T-cell (primary cell): ENCODE measurements at places on chromosomes 16 and 17. TPM values are rescaled to one million over a fixed set of nuclear protein-coding genes. Genes with fewer than 3 reads are reported as not detected.

DNA sequence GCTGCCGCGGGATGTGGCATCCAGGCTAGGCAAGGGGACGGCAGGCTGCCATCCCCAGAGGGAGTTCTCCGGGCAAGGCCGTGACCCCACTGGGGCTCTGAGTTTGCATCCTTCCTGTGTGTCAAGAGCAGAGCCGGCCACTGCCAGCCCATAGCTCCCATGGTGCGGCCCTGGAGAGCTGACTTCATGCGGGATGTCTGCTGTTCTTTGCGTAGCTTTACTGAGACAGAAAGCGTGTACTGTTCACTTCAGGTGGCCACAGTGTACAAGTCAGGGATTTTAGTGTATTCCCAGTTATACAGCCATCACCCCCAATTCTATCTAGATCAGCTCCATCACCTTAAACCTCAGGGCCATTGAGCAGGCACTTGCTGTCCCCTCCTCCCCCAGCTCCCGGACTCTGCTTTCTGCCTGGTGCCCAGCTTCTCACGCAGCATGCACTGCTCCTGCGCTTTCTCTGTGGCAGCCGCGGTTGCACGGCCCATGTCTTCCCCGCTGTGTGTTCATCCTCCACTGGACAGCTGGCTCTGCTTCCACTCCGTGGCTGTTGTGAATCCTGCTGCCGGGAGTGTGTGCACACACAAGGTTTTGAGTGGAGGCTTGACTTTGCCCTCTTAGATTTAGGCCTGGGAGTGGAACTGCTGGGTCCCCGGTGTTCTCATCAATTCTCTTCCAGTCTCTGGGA, 71.2 kb downstream of the KLHDC4 start:
- H3K36me3 ChIP-seq, result no peaks in the 10 kb centered on the region
- no peaks in the 10 kb centered on the region for H3K27me3 ChIP-seq
- H3K27ac ChIP-seq, result no peak overlapping the region
- no peak for DNase-seq
- no peak overlapping the region for H3K4me3 ChIP-seq

Gene KRTAP1-1
- total RNA-seq, result not detected

DNA sequence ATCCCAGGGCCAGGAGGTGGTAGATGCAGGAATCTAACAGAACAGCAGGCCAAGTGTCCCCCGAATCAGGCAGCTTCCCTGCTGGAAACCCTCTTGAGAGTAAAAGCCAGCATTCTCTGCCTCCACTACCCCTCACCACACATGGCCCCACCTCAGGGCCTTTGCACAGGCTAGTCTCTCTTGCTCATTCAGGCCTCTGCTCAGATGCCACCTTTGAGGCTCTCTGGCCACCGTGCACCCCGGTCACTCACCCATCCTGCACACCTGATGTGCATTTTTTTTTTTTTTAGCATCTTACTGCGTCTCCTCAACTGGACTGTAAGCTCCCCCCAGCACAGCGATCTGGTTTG, 34.5 kb upstream of the GSE1 start:
- no peaks in the 10 kb centered on the region for H3K27me3 ChIP-seq
- no peak overlapping the region for H3K27ac ChIP-seq
- DNase-seq, result no peak
- H3K36me3 ChIP-seq, result no peaks in the 10 kb centered on the region
- no peak overlapping the region for H3K4me3 ChIP-seq
- peaks cover 56% of the 10 kb centered on the region for H3K4me1 ChIP-seq

DNA sequence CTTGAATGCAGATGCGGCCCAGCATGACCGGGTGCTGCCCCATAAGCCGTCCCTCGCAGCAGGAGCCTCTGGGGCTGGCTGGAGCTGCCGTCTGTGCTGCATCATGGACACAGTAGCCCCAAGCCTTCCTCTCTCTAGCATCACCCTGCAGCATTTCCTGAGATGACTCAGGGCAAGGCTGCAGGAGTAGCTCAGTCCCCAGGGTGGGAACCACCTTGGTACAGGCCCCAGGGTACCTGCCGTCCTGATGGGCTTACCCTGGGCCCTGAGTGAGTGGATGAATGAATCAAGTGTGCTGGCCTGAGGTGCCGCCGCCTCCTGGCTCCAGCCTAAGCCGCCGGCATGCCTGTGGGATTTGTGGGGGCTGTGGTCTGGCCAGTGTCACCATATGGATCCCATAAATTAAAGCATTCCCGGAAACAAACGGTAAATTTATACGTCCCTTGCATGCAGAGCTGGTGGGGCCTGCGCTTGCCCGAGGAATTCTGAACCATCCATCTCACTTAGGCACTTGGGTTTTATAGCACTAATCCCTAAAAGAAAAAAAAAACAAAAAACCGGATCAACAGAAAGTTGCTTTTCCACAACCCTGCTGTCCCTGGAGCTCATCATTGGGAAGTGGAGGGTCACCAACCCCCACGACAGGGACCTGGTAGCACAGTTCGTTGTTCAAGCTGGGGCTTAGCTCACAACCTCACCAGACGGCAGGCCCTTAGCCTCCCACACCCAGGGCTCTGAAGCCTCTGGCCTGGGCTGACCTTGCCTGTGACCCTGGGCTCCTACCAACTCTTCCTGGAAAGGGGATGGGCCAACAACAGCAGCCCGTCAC, 242.6 kb upstream of the CIBAR2 start:
- H3K27ac ChIP-seq, result no peak overlapping the region
- DNase-seq, result no peak
- no peaks in the 10 kb centered on the region for H3K27me3 ChIP-seq

GRCh38 chr17:48523010-48523409, 7.8 kb downstream of the HOXB1 start:
- peaks cover 13% of the 10 kb centered on the region for H3K4me1 ChIP-seq
- no peak overlapping the region for H3K4me3 ChIP-seq
- no peak overlapping the region for H3K27ac ChIP-seq
- H3K36me3 ChIP-seq, result no peaks in the 10 kb centered on the region
- no peak for DNase-seq
